ENCODE measurements at places on chromosomes 7 and 10. TPM values are rescaled to one million over a fixed set of nuclear protein-coding genes. Genes with fewer than 3 reads are reported as not detected.

GRCh38 chr10:113854761-113855588, 514 bp downstream of the NHLRC2 start:
- H3K27me3 ChIP-seq = no peaks in the 10 kb centered on the region
- H3K36me3 ChIP-seq = peaks cover 34% of the 10 kb centered on the region
- peaks cover 54% of the 10 kb centered on the region for H3K4me1 ChIP-seq
- H3K4me3 ChIP-seq = peak overlapping the region; percentile 97
- H3K27ac ChIP-seq = peak overlapping the region; percentile 95

DNA sequence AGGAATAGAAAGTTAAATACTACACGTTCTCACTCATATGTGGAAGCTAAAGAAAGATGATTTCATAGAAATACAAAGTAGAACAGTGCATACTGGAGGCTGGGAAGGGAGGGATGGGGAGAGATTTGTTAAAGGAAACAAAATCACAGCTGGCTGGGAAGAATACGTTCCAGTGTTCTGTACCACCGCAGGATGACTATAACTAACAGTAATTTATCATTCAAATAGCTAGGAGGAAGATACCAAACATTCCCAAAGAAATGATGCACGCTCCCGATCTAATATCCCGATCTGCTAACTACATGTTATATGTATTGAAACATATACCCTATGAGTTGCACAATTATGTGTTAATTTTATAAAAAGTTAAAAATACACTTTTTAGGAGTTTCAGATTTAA, 162.3 kb downstream of the ZMYND11 start:
- H3K27me3 ChIP-seq = no peaks in the 10 kb centered on the region

DNA sequence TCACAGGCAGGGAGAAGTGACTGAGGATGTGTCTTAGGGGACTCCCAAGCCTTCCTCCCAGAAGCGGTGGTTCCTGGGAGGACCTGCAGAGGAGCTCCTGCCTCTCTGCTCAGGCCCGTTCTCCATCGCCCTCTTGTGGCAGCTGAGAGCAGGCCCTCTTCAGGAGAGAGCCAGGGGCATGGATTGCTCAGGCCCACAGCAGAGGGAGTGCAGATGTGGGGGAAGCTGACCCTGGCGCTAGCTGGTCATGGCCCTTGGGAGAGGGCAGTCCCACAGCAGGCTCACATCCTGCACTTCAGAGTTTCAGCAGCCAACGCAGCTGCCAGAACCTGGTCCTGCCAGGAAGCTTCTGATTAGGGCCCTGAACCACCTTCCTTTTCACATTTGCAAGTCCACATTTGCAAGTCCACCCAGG, 94.8 kb upstream of the TARP start:
- peaks cover 48% of the 10 kb centered on the region for H3K4me1 ChIP-seq
- H3K27ac ChIP-seq = peak overlapping the region; percentile 4
- no peaks in the 10 kb centered on the region for H3K27me3 ChIP-seq
- H3K4me3 ChIP-seq = no peak overlapping the region

DNA sequence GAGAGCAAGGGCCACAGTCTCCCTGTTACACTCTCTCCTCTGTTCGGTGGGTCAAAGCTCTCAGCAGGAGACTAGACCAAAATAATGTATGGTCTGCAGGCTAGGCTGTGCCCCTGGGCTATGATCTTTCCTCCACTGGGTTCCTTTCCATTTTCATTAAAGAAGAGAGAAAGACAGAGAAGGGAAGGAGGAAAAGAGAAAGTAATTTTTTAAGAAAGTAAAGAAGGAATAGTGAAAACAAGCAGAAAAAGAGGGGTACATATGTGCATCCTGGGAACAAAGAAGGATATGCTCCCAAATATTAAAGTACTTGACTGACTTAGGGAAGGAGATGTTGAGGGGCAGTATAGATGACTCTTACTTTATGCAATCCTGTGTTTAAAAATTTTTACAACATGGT, 33.6 kb upstream of the PIK3AP1 start:
- H3K4me3 ChIP-seq = no peak overlapping the region
- no peaks in the 10 kb centered on the region for H3K36me3 ChIP-seq
- H3K27me3 ChIP-seq = peaks cover 20% of the 10 kb centered on the region
- H3K4me1 ChIP-seq = peaks cover 4% of the 10 kb centered on the region
- no peak overlapping the region for H3K27ac ChIP-seq
- DNase-seq = no peak

DNA sequence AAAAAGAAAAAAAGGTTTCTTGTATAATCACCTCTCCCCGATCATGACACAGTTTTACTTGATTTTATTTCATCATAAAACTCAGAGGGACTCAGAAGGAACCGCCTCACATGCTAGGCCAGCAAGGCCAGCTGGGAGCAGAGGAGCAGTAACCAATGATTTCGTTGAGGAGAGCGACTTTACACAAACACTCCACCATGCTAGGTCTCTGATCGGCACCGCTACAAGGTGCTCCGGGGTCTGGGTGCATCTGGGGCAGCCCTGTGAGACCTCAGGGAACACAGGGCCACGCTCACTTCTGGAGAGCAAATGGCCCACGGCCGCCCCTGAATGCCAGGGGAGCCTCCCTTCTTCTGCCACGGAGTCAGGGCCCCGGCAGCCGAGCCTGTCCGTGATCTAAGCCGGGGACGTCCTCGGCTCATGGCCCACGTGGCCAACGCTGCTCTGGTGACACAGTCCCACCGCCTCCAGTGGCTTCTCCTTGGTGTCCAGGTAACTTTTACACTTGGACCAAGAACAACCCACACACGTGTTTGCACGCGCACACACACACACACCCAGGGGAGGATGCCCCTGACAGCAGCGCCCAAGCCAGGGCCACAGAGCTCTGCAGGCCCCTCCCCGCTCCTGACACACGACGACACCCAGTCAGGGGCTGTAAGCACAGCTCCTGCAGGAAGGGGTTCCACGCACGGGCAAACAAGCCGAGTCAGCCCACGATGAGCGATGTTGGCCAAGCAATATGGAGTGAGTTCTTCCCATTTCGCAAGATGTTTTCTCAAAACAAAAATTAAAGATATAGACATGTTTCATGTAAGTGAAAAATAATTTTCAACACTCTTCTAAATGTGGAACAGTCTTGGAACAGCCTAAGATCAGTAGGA, 332.3 kb downstream of the DNAJB6 start:
- H3K27ac ChIP-seq = no peak overlapping the region
- no peak for DNase-seq
- H3K27me3 ChIP-seq = peaks cover 34% of the 10 kb centered on the region
- no peaks in the 10 kb centered on the region for H3K36me3 ChIP-seq
- H3K4me1 ChIP-seq = peaks cover 8% of the 10 kb centered on the region

GRCh38 chr10:44954042-44954441, 5.6 kb upstream of the RASSF4 start:
- no peaks in the 10 kb centered on the region for H3K27me3 ChIP-seq
- H3K4me3 ChIP-seq = no peak overlapping the region
- H3K27ac ChIP-seq = no peak overlapping the region

The PKD1L1 gene
- total RNA-seq = 0.11 TPM

DNA sequence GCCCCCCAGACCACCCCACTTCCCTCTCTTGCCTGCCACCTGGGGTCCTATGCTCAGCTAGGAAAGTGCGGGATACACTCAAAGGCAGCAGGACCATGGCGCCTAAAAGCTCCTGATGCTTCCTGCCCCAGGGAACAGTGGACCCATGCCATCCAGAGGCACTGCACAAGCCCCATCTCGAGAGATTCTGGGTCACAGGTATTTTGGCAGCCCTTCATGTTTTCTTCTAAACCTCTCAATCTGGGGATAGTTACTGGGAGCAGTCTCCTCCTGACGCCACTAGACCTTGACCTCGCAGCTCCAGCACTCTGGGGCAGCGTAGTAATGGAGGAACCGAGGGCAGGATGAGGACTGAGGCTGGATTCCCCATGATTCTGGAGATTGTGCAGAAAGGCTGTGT, 107.1 kb downstream of the GRK5 start:
- DNase-seq = no peak
- H3K27ac ChIP-seq = no peak overlapping the region
- H3K27me3 ChIP-seq = peaks cover 7% of the 10 kb centered on the region
- H3K4me1 ChIP-seq = peaks cover 56% of the 10 kb centered on the region

DNA sequence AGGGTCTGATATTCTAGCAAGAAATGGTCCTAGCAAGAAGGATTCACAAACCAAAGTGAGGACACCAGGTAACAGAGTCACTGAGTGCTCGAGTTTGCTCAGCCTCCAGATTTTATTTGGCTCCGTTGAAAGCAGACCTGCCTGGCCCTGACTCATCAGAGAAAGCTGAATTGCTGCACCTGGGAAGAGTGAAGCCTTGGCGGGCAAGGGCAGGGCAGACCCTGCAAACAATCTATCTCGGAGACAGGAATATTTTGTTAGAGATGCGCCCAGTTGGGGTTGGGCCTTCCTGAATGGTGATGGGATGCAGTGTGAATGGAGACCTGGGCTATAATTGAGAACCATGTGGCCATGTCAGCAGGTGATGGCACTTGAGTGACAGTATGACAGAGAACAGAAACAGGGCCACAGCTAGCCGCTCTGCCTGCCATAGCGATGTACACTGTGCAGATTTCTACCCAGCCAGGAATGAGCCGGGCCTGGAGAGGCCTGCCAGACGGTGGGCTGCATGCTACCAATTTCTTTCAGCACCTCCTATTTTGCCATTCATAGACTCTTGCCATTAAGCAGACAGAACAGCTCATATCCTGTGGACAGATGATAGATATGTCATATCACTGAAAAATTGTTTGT, 744.2 kb downstream of the LRMDA start:
- no peaks in the 10 kb centered on the region for H3K4me1 ChIP-seq
- H3K36me3 ChIP-seq = no peaks in the 10 kb centered on the region
- no peaks in the 10 kb centered on the region for H3K27me3 ChIP-seq

Measured in activated T-helper 2 cell treated with anti-CD3 and anti-CD28 coated beads, Interferon-gamma antibody, Interleukin-2, Interleukin-4, amounts not matched to agents 10 μg/mL and 5 μg/mL and 100 μg/mL, durations not matched to agents 14 hours and 24 hours and 36 hours (primary cell).